PC-3 (cell line): ENCODE measurements at places on chromosomes 5 and 9.

GRCh38 chr5:112491257-112491656 is 72.2 kb upstream of the EPB41L4A start:
- peak; percentile 35 for DNase-seq

- no peak for DNase-seq
These were observed at the start of gene SPARC for GRCh38 chr5:151686674-151687407. Gene SPARC (minus strand): TSS chr5:151686915. CDS start chr5:151676188, 10,727 bp downstream.

GRCh38 chr9:28921857-28922500 is 1348.7 kb upstream of the C9orf72 start:
- DNase-seq = no peak

DNA sequence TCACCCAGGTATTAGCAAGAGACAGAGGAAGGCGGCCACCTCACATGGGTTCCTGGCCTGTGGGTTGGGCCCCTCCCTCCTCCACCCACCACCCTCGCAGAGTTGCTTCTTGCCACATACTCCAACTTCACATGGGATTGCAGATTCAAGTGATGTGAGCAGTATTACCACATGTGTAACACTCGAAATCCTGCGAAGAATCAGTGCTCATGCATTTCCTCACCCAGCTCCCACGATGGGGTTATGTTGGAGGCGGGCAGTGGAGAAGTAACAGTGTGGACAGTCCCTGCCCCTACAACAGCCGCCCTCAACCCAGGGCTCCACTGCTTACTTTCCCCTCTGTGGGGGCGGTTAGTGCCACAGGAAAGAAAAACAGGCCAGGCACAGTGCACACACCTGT is 3.9 kb upstream of the FBP1 start:
- DNase-seq = no peak
